ENCODE measurements at places on chromosomes 7 and 10.

DNA sequence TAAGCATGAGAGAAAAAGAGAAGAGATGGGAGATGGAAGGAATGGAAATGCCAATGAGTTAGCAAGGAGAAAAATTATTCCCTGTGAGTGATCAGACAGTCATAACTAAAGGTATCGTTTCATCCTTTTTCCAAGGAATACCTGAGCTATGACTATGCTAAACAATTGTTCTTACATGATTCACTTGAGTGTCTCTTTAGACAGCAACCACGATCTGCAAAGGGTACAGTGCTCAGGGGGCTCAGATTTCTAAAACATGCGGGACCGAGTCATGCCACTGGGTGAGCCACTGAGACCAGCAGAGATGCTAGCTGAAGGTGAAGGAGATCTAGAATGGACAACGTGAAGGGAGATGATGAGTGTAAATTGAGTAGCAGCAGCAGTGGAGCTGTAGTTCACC is 78.0 kb upstream of the CTTNBP2 start:
- DNase-seq: no peak

DNA sequence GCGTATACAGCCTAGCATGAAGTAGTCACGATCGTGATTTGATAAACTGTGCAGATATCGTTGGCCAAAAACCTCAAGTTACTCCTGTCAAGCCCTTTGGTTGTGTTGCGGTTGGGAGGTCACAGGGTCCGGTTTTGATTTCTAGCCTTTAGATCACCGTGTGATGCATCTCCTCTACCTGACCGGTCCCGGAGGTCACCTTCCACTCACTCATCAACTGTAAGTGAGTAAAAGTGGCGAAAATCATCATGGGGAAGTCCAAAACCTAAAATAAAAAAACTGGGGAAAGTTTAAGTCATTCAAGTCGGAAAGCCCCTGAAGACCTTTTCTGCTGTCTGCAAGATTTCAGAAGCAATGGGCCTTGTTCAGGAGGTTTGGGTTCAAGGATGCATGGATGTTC is 62.8 kb downstream of the ADARB2 start:
- no peak for DNase-seq

- DNase-seq: no peak
Observed at GRCh38 chr7:16234493-16235146, 186.7 kb downstream of the CRPPA start.

- no peak for DNase-seq
Observed at GRCh38 chr10:127863231-127863825, 29.4 kb downstream of the CLRN3 start.

DNA sequence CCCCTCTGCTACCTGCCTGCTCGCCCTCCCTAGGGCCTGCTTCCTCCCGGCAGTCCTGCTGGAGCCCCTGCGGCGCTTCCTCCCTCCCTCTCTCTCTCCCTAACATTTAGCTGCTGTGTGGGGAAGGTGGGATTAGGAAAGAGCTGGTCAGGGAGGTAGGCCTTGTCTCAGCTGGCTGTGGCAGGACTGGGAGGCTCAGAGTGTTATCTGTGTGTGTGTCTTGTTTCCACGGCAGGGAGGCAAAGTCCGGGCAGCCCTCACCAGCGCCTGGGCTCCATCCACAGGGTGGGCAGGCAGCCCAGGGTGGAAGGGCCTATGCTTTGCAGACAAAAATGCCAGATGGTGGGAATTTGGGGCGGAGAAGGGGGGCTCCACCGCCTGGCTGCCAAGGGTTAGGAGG is 105.7 kb downstream of the RPS24 start:
- no peak for DNase-seq

DNA sequence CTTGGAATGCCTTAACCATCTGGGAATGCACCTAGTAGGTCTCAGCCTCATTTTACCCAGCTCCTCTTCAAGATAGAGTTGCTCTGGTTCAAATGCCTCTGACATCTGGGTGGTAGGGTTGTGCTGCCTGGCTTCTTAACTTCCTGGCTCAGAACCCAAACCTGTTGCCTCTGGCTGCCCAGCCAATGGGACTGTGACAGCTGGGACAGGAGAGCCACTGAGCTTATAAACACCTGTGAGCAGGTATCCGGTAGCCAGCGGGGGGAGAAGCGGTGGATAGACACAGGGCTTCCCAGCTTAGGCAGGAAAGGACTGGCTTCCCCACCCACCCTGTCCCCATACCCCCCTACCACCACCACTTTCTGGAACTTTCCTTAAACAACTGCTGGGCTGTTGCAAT is 115.8 kb upstream of the CARD11 start:
- no peak for DNase-seq

GRCh38 chr7:148708026-148708885 is 9.6 kb downstream of the CUL1 start:
- no peak for DNase-seq

DNA sequence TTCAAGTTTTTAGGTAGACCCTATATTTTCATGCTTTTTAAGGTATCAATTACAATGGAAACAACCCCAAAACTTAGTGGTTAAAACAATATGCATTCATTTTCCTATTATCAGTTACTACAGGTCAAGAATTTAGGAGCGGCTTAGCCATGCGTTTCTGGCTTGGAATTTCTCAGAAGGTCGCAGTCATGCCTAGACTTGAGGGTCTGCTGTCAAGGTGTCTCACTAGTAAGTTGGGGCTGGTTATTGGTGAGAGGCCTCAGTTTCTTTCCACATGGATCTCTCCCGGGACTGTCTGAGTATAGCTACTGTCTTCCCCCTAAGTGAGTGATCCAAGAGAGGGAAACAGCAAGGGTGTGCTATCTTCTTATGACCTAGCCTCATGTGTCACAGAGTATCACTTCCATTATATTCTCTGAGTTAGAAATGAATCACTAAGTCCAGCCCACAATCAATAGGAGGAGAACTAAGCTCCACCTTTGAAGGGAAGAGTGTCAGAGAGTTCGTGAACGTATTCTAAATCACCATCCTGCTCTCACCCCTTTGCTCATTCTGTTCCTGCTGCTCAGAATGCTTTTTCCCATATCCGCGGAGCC is 80.5 kb downstream of the RTKN2 start:
- DNase-seq: no peak

DNA sequence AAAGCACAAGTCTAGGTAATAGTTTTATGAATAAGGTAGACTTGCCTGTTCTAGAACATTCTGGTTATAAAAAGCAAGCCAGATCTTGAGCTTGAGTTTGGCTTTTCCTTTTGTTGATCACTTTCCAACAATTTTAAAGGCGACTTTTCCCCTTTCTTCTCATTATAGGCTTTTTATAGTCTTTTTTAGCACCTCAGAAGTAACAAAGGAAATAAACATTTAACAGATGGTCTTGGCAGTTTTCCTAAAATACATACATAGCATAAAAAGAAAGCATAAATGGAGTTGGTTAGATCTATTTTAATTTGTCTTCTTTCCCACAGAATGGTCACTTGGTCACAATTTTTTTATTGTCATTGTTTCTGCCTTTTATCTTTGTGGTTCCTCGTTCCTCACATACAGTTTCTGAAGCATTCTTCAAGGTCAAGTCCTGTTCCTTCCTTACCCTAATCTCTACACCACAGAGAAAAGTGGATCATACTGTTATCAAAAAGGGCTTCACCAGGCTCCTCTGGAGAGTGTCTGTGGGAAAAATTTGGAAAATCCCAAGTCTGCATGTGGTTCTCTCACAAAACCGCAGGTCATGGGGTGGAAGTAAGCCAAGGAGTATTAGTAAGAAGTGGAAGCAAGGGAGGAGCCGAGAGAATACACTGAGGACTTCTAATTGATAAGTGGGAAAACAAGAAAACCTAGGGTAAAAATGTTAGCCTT is 31.3 kb downstream of the THNSL1 start:
- DNase-seq: no peak

DNA sequence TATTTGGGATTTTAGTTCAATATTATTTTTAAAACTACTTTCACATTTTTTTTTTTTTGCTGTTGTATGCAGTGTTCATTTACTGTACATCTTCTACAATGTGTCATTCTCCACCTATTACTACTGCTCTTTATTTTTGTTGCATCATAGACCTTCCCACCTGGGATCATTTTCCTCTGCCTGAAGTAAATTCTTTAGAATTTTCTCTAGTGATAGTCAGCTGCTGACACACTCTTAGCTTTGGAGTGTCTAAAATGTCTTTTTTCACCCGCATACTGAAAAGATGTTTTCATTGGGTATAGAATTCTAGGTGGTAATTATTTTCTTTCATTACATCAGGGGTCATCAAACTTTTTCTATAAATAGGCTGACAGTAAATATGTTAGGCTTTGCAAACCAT is 30.5 kb downstream of the CFAP43 start:
- DNase-seq: no peak

DNA sequence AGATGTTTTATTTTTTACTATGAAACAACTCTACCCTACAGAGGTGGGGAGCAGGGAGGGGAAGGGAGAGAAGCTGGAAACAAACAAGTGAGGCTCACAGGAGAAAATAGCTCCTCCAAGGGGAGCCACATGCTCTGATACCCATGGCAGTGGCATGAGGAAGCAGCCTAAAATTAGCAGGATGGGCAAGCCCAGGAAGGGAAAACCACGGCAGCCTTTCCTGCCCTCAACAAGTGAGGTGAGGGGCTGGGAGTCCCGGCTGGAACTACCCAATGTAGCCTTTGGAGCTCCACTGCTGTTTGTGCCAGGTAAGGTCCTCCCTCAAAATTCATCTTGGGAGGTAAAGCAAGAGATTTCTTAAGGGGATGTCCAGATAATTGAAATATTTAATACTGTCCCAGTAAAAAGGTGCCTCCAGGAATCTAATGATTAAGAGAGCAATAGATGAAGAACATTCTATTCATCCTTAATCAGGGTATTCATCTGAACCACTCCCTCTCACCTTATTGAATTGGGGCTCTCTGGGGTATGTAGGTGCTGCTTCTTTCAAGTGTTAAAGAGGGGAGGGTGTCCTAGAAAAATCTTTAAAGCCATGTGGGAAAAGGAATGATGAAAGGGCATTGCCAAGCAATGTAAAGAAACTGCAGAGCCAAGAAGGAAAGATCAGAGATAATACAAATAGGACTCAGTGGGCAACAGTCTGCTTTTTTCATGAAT is 12.8 kb upstream of the HERC4 start:
- no peak for DNase-seq

DNA sequence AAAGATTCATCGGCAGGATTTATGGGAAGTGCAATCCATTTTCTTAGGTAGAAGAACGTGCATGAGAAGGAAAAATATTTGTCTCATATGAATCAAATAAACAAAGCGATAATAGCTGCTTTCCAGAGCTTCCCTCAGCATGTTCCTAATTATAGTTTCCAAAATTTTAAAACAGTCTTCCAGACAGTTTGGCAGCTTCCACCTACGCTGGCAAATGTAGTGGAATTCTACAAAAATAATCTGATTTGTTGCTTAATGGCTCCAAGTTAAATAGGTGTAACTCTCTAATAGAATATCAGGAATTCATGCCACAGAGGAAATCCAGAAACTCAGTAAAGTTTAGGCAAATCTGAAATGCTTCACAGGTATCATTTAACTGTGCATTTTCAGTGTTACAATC is 23.3 kb upstream of the AGBL3 start:
- no peak for DNase-seq

GRCh38 chr7:109660401-109660800 is 1090.7 kb downstream of the DNAJB9 start:
- no peak for DNase-seq

DNA sequence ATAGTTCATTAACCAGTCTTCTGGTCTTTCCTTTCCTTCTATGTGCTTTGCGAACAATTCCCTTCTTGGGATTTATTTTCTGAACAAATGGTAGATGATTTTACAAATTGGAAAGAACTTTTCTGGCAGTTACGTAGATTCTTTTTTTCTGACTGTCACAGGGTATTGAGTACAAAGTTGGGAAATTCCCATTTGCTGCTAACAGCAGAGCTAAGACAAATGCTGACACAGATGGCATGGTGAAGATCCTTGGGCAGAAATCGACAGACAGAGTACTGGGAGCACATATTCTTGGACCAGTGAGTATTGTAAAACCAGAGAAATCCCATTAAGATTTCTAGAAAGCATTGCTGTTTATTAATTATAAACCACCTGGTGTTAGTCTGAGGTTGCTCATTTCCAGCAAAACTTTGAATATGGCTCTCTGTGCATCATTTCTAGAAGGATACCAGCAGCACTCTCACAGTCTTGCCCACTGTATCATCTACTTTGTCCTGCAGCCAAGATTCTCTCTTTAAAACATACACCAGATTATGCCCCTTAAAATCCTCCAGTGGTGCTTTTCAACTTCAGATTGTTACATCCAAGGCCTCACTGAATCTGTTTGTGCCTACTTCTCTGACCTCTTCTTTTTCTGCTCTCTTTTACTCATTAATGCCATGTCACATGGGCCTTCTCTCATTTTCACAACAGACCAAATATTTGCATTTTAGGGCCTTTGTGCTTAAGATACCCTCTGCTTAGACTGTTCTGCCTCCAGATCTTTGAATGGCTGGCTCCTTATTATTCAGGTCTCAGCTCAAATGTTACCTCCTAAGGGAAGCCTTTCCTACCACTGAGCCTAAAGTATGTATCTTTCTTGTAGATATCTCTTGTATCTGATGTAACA is 27.0 kb downstream of the DLD start:
- no peak for DNase-seq

- no peak for DNase-seq
Observed at GRCh38 chr7:67470256-67470751, 473.7 kb downstream of the TYW1 start.

GRCh38 chr10:87608756-87609155 is 50.9 kb upstream of the PAPSS2 start:
- no peak for DNase-seq

- peak; percentile 24 for DNase-seq
Observed at GRCh38 chr10:22230158-22230833, 12.5 kb upstream of the EBLN1 start.

DNA sequence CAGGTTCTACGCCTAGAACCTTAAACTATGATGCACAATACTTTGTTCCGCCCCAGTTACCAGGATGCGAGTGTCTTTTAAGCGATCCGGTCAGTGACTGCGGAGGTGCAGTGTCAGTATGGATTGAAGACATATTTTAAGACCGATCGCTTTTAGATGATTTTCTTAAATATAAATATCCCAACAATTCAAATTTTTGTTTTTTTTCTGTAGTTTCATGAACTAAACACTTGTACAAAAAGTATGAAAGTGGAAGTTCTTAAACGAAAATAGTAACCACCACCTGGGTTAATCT is 835 bp downstream of the COMMD3 start:
- peak; percentile 40 for DNase-seq

- DNase-seq: no peak
Observed at GRCh38 chr7:6074612-6075380, 43.6 kb downstream of the ANKRD61 start.

GRCh38 chr7:38829488-38830165 is 79.4 kb downstream of the VPS41 start:
- no peak for DNase-seq

- DNase-seq: no peak
Observed at GRCh38 chr10:17237915-17238444, 9.9 kb downstream of the VIM start.

Data from CD4-positive, alpha-beta T cell treated with Interferon alpha-2 for 1 hour (primary cell).